NCI-H524 treated with DMSO at 0.1 percent for 48 hours (cell line): ENCODE measurements at places on chromosomes 2 and 18.

DNA sequence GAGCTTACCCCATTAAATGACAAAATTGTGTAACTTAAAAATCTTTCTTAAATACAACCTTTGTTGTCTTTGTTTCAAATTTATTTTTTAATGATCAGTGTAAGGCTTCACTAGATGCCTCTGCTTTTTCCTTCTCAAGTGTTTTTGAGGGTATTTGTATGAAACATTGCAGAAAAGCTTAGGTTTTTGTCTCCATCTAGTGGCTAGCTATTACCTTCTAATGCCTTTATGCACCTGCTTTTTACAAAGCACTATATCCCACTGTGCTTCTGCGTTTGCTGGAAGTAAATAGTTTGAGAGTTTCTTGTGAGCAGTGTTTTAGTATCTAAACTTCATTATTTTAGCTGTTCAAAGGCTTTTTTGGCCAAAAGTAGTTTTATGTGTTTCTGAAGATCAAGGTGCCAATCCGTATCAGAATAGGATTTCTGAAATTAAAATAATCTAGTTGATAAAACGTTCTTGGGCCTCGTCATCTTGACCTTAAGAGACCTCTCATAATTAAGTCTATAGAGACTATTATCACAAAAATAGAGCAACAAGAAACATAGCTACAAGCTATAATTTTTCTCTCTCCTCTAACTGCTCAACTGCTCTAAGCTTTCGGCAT, 47.0 kb downstream of the IWS1 start:
- no peak for DNase-seq

DNA sequence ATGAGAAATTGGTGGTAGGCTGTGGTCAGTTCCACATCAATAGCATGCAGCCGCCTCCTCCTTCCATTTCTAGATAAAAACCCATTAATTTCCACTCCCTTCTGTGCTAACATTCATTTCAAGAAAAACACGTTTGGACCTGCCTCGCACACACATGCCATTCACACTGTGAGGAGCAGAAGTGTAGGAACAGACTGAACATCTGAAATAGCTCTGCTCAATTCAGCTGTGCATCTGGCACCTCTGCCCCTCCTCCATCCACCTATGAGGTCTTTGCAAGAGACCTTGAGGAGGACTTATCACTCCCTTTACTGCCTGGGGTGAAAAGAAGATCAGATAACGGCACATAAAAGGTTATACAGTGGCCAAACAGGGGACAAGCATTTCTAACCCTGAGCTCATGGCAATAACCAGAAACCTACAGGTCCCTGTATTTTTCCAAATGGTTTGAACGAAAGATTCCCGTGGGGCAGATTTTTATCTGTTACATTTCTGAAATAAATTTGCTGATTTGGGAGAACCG, 30.8 kb upstream of the LRP2 start:
- DNase-seq, result no peak

GRCh38 chr2:47208852-47209606, 53.9 kb upstream of the STPG4 start:
- no peak for DNase-seq

- DNase-seq, result no peak
These were observed 1577.7 kb upstream of the ACVR2A start for GRCh38 chr2:146267093-146267492.

DNA sequence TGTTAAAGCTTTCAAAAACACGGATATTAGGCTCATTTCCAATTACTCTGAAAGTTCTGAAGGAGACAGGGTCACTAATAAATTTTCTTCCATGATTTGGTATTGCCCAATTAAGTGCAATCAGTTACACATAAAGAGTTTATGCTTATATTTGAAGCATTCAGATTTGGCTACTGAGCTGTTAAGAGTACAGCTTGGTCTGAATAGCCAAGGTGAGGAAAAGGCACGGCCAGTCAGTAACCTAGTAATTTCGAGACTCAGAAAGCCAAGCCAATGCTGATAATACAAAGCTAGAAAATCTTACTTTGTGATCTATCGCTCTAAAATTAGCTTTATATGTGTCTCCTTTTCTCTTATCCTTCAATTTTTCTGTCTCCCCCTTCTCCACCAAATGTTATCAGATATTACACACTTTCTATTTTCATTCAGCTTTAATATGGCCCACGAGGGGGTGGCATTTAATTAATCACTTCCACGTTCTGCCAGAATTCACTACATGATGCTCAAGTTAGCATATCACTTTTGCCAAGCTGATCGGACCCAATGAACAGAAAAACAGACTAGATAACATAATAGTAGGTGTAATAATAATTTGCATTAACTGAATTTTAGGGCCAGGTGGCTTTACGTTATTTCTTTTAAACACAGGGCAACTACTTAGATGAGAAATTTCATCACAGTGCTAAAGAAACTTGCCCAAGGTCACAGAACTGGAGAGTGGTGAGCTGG, 138.4 kb downstream of the TCF4 start:
- DNase-seq, result no peak

DNA sequence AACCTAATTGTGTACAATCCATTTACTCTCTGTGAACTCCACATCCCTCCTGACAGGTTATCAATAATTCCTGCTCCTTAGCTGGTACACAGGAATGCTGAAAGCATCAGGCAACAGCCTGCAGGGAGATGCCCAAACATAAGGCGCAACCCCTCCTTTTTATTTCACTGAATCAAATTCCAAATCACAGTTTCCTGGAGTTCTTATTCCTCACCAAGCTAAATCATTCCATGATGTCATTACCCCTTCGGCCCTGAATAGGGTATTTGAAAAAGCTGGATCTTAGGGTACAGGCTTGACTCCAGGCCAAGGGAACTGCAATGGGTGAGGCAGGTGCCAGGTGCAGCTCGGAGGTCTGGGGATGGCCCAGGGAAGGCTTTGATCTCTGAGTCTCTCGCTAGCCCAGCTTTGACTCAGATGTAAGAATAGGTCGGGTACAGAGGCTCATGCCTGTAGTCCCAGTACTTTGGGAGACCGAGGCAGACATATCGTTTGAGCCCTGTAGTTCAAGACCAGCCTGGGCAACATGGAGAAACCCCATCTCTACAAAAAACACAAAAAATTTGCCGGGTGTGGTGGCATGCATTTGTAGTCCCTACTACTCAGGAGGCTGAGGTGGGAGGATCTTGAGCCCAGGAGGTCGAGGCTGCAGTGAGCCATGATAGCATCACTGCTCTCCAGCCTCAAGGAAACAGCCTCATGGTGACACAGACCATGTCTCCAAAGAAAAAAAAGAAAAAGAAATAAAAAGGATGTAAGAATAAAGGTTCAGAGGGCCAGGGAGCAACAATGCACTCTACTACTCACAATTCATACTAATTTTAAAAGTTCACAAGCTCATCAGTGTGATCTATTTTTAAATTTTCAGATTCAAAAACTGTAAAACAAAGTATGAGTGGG, 6.8 kb downstream of the FHL2 start:
- DNase-seq, result no peak

DNA sequence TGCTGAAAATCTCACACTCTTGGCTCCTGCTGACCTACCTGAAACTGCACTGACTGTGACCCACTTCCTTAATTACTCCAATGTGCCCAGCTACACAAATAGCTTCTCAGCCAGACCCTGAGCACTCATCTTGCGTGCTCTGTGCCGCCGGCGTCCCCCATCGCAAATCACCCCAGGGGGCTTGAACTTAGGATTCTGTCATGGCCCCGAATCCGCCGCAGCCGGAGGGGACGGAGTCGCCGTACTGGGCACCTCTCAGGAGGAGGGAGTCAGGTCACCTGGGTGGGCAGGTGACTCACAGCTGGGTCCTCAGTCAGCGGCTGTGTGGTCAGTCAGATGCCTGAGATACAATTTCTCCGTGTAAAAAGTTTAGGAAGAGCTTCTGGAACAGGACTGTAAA, 804.9 kb upstream of the SALL3 start:
- DNase-seq, result no peak

DNA sequence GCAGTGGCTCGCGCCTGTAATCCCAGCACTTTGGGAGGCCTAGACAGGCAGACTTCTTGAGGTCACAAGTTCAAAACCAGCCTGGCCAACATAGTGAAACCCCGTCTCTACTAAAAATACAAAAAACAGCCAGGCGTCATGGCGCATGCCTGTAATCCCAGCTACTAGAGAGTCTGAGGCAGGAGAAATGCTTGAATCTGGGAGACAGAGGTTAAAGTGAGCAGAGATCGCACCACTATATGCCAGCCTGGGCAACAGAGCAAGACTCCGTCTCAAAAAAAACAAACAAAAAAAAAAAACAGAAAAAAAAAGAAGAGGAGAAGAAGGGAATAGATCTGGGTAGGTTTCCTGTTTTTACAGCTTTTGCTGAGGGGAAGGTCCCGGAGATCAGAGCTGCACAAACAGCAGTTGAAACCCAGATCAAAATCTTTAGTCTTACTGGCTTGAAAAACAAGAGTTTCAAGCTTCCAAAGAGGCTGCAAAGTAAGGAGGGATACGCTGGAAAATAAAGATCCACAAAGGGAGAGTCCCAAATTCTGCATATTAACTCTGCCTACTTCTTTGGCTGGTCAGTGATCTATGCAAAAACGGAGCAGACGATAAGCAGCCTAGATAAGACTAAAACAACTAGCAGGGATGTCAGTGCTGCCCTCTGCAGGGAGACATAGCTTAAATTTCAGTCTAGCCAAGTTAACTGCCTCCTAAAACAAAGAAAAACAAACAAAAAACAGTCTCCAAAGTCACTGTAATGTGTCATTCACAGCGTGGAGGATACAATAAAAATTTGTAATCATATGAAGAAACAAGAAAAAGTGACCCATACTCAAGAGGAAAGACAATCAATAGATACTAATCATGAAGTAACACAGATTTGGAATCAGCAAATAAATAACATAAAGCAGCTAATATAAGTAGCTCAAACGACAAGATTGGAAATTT, 74.1 kb downstream of the TLK1 start:
- no peak for DNase-seq

- no peak for DNase-seq
These were observed 23.4 kb downstream of the NR4A2 start for GRCh38 chr2:156309167-156309566.

- DNase-seq, result no peak
These were observed 643.3 kb downstream of the SOCS6 start for GRCh38 chr18:70931942-70932814.

- no peak for DNase-seq
These were observed 8.4 kb downstream of the SP5 start for GRCh38 chr2:170723446-170723958.

- DNase-seq, result no peak
These were observed 9.0 kb downstream of the METTL21A start for GRCh38 chr2:207616185-207616584.

DNA sequence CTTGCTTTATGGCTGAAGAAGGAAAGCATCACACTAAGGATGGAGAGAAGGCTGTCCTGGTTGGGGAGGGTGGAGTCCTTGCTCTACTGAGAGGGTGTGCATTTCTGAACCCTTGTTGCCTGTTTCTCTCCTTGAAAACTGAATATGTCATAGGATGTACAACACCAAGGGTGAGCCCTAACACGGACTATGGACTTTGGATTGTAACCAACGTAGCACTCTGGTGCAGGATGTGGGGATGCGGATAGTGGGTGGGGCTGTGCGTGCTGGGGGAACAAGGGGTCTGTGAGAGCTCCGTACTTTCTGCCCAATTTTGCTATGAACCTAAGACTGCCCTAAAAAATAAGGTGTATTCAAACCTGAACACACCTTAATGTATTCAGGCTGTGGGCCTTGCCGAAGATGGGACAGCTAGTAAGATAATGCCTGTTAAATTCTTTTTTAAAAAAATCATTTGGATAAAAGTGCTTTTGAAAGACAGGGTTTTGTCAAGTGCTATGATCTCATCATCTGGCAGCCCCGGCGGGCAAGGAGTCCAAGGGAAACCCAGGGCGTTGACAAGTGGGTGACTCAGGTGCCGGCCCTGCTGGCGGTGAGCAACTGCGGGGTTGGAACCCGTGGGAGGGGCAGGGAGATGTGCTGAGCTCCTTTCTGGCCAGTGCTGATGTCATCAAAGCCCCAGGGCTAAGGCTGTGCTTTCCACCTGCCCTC, 54.0 kb downstream of the GATA6 start:
- no peak for DNase-seq

GRCh38 chr2:189118386-189118785, 61.2 kb downstream of the COL5A2 start:
- DNase-seq, result no peak

GRCh38 chr2:86790676-86791572, at the start of gene CD8A:
TSS of gene CD8A (minus strand) at chr2:86790913. CDS start at chr2:86790825, 88 bp downstream.
- DNase-seq, result no peak

GRCh38 chr2:144349674-144350073, 170.2 kb downstream of the ZEB2 start:
- no peak for DNase-seq

DNA sequence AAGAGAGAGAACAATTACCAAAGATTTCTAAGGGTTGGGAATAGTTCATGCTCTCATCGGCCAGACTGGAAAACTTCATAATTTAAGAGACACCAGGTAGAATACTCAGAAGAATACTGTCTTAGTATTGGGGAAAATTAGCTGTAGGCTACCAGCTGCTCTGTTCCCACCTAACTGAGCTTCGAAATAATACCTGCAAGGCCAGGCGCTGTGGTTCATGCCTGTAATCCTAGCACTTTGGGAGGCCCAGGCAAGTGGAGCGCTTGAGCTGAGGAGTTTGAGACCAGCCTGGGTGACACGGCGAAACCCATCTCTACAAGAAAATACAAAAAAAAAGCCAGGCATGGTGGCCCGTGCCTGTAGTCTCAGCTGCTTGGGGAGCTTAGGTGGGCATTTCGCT, 35.8 kb downstream of the MAP4K3 start:
- no peak for DNase-seq

DNA sequence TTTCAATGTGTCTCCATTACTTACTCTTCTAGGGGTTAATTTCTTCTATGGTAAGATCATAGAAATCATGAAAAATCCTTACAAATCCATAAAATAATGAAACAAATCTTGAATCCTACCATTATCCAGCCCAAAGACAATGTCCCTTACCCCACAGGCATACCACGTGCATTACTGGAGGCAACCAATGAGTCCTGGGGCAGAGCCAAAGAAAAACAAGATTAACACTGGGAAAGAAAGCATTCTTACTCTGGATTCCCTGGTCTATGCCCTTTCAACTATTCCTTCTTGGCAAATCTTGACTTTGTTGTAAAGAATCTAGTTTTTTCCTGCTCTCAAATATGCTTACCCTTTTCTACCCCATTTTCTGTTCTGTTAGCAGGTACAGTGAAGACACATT, 3.1 kb upstream of the GALNT1 start:
- DNase-seq, result no peak

DNA sequence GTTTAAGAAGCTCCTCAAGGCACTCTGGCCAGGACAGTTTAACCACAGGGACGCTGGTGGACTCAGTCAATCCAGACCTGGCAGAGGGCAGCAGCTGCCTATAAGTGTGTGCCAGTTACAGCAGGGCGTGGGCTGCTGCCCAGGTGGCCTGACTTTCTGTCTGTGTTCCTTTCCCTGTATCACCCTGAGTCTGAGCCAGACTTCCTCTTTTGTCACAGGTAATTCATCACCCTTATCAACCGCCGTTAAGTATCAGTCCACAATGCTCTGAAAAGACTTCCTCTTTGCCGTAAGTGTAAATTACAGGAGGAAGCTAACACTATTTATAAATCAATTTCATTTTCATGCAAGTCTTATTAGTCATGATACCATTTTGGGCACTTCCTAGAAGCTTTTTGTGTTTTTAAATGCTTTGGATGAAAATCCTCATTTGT, 7.0 kb downstream of the LPIN1 start:
- DNase-seq, result no peak

- no peak for DNase-seq
These were observed 136.5 kb downstream of the COPS8 start for GRCh38 chr2:237222178-237222577.
